ENCODE measurements at places on chromosomes 12 and 14. TPM values are rescaled to one million over a fixed set of nuclear protein-coding genes. Genes with fewer than 3 reads are reported as not detected.

- DNase-seq, result no peak
Measured at GRCh38 chr14:76191297-76191696, 39.6 kb downstream of the GPATCH2L start.

- DNase-seq, result no peak
Measured at GRCh38 chr14:98171654-98172053, 1100.3 kb downstream of the BCL11B start.

DNA sequence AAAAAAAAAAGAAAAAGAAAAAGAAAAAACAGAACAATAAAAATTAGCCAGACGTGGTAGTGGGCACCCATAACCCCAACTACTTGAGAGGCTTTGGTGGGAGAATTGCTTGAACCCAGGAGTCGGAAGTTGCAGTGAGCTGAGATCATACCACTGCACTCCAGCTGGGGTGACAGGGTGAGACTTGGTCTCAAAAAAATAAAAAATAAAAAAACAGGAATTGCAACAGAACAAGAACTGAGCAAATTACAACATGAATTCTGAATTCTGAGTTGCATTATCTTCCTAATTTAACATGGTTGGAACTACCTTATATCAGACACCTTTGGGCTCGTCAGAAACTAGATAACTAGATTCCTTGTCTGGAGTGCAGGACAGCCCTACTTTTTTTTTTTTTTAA, 53.3 kb upstream of the NR2C1 start:
- no peak for DNase-seq

- no peak for DNase-seq
Measured at GRCh38 chr12:7934889-7935492, 996 bp downstream of the SLC2A3 start.

DNA sequence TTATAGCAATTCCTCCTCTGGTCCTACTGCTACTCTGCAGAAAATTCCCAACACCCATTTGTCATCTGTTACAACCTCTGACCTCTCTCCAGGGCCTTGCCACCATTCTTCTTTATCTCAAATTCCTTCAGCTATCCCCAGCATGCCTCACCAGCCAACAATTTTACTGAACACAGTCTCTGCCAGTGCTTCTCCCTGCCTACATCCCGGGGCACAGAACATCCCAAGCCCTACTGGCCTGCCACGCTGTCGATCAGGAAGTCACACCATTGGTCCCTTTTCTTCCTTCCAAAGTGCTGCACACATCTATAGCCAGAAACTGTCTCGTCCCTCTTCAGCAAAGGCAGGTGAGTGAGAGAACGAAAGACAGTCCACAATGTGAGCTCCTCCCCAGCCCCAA, 122.1 kb downstream of the TTLL5 start:
- DNase-seq, result no peak

DNA sequence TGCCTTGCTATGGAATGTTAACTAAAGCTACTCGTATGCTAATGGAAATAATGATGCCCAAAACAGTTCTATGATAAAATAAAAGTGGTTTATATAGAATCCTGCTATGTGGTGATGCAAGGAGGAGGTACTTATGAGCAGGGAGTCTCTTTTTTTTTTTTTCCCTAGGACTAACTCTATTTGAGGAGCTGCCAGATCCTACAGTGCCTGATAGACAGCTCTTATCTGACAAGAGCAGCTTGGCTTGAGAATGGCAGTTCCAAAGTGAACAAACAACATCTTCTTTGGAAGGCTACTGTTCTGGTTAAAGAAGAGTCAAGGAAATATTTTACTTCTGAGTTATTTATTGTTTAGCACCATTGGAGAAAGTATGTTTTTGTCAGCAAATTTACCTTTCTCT, 10.2 kb upstream of the ACSM4 start:
- no peak for DNase-seq

DNA sequence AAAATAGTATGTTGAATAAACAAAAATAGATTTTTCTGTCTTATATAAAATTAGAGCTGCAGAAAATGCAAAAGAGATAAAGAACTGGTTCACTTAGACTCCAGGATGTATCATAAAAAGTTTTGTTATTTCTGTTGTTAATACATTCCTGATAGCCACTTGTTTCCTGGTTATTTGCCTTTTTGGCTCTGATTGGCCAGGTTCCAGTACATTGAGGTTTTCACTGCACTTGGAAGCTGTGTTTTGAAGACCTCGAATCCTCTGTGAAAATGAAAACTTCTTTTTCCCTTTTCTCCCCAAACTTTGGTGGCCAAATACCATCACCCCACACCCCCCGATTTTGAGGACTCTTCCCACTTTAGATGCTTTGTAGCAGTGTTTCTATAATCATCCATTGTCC, 525.3 kb downstream of the MED13L start:
- no peak for DNase-seq

- DNase-seq, result peak; percentile 89
Measured at GRCh38 chr12:77120156-77121085, 55.1 kb upstream of the E2F7 start.

- DNase-seq, result no peak
Measured at GRCh38 chr14:55120571-55121495, 8.2 kb upstream of the LGALS3 start.

GRCh38 chr14:36818794-36819384, 157.2 kb downstream of the PAX9 start:
- DNase-seq, result peak; percentile 25

- DNase-seq, result peak; percentile 89
Measured at GRCh38 chr12:25458047-25458552, 95.0 kb downstream of the LMNTD1 start.

DNA sequence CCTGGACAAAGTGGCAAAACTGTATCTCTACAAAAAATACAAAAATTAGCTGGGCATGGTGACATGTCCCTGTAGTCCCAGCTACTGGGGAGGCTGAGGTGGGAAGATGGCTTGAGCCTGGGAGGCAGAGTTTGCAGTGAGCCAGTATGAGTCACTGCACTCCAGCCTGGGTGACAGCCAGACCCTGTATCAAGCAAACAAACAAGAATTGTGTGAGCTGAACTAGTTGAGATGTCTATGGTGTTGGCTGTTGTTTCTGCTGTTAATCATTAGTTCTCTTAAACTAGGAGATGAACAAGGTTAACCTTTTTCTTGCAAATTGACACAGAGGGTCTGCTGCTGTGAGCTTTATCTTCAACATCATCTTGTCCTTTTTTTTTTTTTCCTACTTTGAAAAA, 23.6 kb downstream of the RASSF3 start:
- peak; percentile 66 for DNase-seq

DNA sequence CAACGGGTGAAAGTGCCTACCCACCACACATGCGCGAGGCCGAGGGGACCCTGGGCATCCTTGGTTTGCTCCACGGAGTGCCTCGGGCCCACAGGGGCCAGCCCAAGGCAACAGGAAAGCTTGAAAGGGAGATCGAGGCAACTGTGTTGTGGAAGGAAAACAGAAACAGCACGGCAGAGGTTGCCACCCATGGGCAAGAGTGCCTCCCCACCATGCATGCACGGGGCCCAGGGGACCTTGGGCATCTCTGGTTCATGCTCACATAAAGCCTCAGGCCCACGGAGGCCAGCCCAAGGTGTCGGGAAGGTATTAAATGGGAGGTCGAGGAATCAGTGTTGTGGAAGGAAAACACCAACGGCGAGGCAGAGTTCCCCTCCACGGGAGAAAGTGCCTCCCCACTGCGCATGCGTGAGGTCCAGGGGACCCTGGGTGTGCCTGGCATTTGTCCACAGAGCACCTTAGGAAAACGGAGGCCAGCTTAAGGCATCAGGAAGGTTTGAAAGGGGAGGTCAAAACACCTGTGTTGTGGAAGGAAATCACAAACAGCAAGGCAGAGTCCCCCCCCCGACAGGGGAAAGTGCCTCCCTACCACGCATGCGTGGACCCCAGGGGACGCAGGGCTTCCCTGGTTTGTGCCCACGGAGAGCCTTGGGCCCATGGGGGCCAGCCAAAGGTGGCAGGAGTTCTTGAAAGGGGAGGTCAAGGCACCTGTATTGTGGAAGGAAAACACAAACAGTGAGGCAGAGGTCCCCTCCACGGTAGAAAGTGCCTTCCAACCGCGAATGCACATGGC, 367.3 kb downstream of the ALG10 start:
- no peak for DNase-seq

DNA sequence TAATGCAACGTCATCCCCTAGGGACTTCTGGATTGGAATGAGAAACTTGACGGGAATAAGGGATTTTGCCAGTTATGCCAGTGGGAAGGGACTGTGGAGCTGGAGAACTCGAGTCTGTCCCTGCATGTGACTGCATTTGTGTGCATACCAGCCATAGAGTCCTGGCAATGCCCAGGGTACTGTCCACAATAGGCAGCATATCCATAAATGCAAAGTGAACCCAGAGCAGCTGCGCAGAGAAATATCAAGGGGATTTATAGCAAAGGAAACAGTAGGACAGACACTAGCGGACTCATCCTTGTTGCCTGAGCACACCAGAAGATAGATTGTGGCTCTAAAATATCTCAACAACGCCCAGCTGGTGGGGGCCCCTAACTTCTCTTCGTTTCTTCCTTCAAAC, 247.1 kb upstream of the SRRM4 start:
- DNase-seq, result no peak

DNA sequence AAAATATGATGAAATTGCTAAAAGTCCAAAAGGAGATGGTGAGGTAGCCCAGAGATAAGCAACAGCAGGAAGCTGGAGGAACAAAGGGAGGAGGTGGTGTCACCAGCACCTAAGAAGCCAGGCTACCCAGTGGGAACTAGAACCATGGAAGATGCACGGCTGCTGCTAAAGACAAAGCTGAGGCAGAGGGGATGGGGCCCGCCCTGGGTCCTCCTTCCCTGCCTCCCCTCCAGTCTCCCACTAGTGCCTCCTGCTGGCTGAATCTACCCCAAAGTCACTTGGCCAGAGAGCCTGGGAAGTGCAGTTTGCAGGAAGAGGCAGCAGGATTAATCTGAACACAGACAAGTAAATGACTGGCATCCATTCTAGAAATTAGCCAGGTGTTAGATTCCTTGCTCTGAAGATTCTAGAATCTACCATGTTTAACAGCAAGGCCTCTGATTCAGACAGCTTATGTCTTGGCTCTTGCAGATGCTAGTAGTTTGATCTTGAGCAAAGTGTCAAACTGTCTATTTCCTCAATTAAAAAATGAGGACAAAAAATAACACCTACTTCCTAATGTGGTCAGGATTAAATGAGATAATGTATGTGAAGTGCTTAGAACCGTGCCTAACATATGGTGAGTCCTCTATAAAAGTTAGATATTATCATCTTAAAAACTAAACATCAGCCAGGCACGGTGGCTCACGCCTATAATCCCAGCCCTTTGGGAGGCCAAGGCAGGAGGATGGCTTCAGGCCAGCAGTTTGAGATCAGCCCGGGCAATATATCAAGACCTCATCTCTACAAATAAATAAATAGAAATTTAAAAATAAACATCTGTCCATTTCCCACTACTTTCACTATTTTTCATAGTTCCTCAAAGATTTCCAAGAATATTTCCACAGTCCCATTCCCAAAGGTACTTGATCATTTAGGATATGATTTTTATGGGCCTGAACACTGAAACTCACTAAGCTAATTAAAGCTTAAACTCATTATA, 5.8 kb upstream of the LRP10 start:
- no peak for DNase-seq

The KRT72 gene
- not detected for total RNA-seq

The GPX2 gene
- total RNA-seq, result not detected

The CHST11 gene
- 3.4 TPM for total RNA-seq

The TPH2 gene
- not detected for total RNA-seq

The KLRC4 gene
- total RNA-seq, result not detected

All from LHCN-M2 (cell line).